NCI-H187 (cell line): ENCODE measurements at places on chromosomes 16 and 17.

- DNase-seq: no peak
Observed at GRCh38 chr17:68047153-68047846, 11.8 kb downstream of the KPNA2 start.

GRCh38 chr16:400061-400591, 1.6 kb upstream of the DECR2 start:
- DNase-seq: no peak

GRCh38 chr16:78221892-78222291, 122.4 kb downstream of the WWOX start:
- no peak for DNase-seq

GRCh38 chr17:57892146-57892819, 42.4 kb upstream of the MRPS23 start:
- DNase-seq: peak; percentile 68

GRCh38 chr16:67555795-67556212, 6.5 kb upstream of the CTCF start:
- no peak for DNase-seq

- no peak for DNase-seq
Observed at GRCh38 chr17:46120078-46120477, 73.2 kb downstream of the KANSL1 start.

DNA sequence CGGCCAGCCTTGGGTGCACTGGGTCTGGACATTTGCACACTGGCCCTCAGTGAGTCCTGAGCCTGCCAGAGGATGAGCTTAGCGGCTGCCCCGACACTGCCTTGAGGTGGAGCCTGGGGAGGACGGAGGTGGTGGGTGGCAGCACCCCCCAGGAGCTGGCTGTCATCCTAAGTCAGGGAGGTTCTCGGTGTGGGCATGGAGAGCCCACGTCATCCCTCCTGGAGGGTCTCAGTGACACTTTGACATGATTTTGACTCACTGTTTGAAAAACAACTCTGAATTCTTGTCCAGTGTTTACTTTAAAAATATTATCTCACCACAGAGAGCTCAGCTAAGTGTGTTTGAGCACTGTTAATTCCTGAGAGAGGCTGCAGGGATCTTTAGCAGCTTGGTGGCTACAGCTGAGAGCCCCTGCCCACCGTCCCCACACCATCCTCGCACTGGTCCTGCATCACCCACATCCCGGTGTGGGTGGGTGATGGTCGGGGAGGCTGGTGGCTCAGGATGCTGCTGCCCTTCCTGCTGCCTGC, 63.1 kb downstream of the BANP start:
- DNase-seq: no peak

- DNase-seq: peak; percentile 56
Observed at GRCh38 chr17:80082403-80083135, 18.8 kb upstream of the GAA start.

- no peak for DNase-seq
Observed at GRCh38 chr16:49061137-49061714, 220.4 kb downstream of the CBLN1 start.

- DNase-seq: no peak
Observed at GRCh38 chr17:47716375-47716774, 16.7 kb upstream of the TBX21 start.

GRCh38 chr16:73714976-73715375, 581.6 kb upstream of the PSMD7 start:
- no peak for DNase-seq

DNA sequence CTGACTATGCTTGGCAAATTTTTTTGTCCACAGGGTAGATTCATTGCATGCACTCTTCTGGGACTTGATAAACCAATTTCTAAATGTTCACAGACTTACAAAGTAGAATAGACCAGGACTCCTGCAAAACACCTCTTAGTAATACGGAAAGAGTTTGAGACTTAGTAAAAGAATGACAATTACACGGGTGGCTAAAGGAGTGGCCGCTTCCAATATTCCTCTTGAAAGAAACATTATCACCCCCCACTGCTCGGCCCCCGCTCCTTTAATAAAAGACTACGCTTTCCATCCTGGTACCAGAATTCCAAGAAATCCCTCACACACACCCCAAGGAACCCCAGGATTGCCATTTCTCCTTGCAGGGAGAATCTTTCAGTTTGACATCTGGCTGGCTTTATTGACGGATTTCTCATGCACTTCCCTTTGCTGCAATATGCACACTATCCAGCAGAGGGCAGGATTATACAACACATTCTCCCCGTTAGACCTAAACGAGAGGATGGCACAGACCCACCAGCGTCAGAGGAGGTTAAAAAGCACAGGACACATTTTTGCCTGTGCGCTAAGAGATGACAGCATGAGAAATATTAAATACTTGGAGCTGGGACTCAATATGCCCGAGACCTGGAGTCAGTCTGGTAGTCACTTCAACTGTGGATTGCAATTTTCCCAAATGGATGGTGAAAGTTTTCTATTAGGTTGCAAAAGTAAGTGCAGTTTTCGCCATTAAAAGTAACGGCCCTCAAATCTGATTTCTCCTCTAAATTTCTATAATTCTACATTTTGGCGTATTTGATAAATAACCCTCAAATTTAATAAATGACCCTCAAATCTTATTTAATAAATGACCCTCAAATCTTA, 46.6 kb upstream of the NUDT7 start:
- DNase-seq: peak; percentile 29

- DNase-seq: no peak
Observed at GRCh38 chr17:74151551-74152315, 51.7 kb upstream of the RPL38 start.
